NCI-H1417 treated with DMSO at 0.1 percent for 48 hours (cell line): ENCODE measurements at places on chromosomes 3 and 15.

GRCh38 chr3:67028001-67028784, 30.1 kb downstream of the KBTBD8 start:
- no peak for DNase-seq

GRCh38 chr3:177679568-177680471, 482.5 kb upstream of the TBL1XR1 start:
- no peak for DNase-seq

- DNase-seq: no peak
Observed at GRCh38 chr15:39593071-39593655, 12.3 kb downstream of the THBS1 start.

- no peak for DNase-seq
Observed at GRCh38 chr15:36882487-36883131, 217.7 kb downstream of the MEIS2 start.

DNA sequence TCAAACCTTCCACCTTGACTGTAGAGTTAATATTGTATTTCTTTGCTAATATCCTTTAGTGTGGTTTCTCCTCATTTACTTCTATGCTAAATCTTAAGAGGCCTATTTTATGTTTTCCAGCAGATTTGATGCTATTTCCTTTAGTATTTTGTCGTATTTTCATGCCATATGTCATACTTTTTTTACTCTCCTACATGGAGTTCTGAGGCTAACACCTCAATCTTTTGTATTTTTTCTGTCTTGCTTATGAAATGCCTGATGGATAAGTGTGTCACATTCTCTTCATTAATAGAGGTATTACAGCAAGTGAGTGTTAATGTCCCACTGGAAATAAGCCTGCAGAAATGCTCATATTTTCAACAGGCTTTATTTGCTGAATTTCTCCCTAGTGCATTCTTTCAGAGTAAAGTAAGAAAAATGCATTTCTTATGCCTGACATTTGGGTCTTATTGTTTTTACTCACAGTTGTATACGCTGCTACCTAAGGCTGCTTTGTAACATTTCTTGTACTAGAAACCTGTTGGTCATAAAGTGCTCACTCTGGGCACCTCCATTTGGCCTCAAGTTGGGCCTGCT, 63.2 kb downstream of the DIPK2A start:
- DNase-seq: no peak

DNA sequence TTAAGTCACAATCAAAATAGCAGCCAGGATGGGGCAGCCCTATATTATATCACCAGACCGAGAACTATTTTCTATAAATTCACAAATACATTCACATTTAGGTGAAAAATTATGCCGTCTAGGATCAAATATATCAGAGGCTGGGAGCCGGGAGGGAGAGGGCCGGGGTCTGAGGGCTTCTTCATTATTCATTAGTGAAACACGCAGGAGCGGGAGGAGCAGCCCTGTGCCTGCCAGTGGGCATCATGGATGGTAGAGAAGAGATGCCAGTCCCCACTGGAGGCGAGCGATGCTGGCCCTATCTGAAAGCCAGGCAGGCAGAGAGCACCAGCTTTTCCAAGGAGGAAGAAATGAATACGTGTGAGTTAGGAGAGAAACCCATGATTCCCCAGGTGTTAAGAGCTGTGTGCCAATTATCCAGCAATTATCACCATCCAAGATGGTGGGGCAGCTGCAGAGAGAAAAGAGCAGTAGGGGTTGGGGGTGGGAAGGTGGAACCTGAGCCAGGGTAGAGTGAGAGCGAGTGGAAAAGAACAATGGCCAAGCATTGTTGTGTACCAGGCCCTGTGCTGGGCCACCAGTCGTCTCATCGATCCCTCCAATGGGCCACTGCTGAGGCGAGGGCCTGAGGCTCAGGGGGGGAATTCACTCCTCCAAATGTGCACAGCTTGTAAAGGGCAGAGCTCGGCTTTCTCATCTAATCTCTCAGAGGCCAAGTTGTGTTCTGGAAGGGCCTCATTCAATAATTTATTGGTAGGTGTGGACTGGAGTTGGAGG, 261.3 kb upstream of the TLE3 start:
- no peak for DNase-seq

- no peak for DNase-seq
Observed at GRCh38 chr3:124896824-124897526, 9.8 kb upstream of the ITGB5 start.
